ENCODE measurements at places on chromosomes 12 and 14. TPM values are rescaled to one million over a fixed set of nuclear protein-coding genes. Genes with fewer than 3 reads are reported as not detected.

DNA sequence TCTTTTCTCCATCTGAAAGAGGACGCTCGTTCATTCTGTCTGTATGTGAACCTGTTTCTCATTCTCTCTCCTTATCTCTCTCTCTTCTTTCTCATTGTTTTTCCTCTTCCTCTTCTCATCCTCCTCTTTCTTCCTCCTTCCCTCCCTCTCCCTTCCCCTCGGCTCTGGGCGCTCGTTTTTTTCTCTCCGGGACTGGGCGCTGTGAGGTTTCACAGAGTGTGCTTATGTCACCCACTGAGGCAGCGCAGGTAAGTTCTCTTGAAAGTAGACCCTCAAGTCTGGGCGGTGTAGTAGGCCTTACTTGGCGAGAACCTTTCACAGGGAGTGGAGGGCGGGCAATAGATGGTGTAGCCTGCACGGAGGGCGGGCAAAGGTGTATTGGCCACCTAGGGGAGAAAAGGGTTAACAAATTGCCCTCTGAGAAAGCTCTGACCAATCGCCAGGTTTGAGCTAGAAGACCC is 4.5 kb upstream of the SIX1 start:
- no peak for DNase-seq
- peaks cover 12% of the 10 kb centered on the region for H3K4me1 ChIP-seq
- peaks cover 26% of the 10 kb centered on the region for H3K36me3 ChIP-seq
- H3K27ac ChIP-seq: no peak overlapping the region
- H3K27me3 ChIP-seq: peaks cover 56% of the 10 kb centered on the region

- peaks cover 62% of the 10 kb centered on the region for H3K4me1 ChIP-seq
- H3K36me3 ChIP-seq: peaks cover 28% of the 10 kb centered on the region
- peak overlapping the region; percentile 74 for H3K27ac ChIP-seq
- H3K27me3 ChIP-seq: no peaks in the 10 kb centered on the region
- H3K4me3 ChIP-seq: no peak overlapping the region
Observed at GRCh38 chr12:92547420-92547819, 155.4 kb upstream of the PLEKHG7 start.

DNA sequence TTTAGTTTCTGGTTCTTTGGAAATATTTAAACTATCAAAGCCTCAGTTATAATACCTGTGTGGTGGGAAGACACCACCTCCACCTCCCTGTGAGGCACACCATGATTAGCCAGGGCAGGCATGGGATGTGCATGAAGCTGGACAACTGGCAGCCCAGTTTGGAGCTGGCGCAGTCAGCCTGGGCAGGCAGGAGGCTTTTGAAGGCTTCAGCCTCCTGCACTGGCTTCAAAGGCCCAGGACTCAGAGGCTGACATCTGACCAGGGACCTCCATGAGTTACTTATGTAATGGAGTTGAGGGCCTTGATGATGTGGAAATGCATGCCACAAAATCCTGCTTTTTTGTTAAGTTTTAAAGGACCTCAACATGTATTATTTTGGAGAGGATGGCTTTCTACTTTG is 30.3 kb downstream of the C14orf132 start:
- no peak for DNase-seq
- H3K4me3 ChIP-seq: no peak overlapping the region
- peaks cover 35% of the 10 kb centered on the region for H3K27me3 ChIP-seq
- no peaks in the 10 kb centered on the region for H3K36me3 ChIP-seq

DNA sequence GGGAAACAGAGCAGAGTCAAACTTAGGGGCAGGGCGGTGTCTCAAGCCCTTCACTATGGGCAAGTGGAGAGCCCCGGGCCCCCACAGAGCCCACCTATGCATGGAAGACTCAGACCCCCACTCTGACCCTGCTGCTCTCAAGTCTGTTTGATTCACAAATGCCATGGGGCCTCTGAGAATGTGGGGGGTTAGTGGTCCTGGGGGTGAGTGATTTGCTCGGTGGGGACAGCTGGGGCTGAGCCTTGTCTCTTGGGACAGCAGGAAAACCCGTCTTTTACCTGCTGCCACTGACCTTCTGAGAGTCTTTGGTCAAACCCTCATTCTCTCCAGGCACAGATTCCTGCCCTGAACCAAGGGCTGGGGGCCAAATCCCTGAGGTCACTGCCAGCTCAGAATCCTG is 201.0 kb upstream of the RTL1 start:
- H3K4me3 ChIP-seq: no peak overlapping the region
- no peak overlapping the region for H3K27ac ChIP-seq
- H3K4me1 ChIP-seq: no peaks in the 10 kb centered on the region
- no peaks in the 10 kb centered on the region for H3K27me3 ChIP-seq
- no peak for DNase-seq
- H3K36me3 ChIP-seq: no peaks in the 10 kb centered on the region

SLC16A7 gene
- total RNA-seq: 51.3 TPM

PTCSC3 gene
- total RNA-seq: not detected

PIANP gene
- total RNA-seq: not detected

DNA sequence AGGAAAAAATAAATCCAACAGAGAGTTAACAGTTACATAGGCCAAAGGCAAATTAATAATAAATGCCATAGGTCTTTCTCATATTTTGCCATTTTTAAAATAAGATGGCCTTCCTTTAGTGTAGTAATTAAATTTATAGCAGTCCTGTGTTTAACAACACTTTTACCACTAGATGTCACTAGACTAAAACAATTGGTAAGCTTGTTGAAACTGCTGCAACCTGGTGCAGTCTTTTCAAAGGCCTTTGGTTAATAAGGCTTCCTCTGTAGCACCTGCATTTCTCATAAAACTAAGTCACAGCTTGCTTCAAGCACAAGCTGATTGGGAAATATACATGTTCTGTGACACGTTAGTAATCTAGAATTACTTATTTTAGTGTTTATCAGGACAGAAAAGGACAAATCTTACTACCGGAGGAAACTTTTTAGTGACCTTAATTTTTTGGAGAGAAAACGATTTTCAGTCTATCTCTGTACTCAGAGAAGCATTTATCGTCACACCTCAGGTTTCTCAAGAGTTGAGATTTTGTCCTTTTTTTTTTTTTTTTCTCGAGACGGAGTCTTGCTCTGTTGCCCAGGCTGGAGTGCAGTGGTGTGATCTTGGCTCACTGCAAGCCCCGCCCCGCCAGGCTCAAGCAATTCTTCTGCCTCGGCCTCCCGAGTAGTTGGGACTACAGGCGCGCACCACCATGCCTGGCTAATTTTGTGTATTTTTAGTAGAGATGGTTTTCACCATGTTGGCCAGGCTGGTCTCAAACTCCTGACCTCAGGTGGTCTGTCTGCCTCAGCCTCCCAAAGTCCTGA is 20.0 kb downstream of the BORCS5 start:
- H3K27ac ChIP-seq: no peak overlapping the region
- H3K4me3 ChIP-seq: no peak overlapping the region
- peaks cover 4% of the 10 kb centered on the region for H3K36me3 ChIP-seq

GRCh38 chr12:45907955-45908354 is 82.4 kb downstream of the SCAF11 start:
- no peaks in the 10 kb centered on the region for H3K27me3 ChIP-seq
- H3K27ac ChIP-seq: no peak overlapping the region
- DNase-seq: no peak

GRCh38 chr12:112879191-112879705 is 27.5 kb upstream of the OAS1 start:
- peaks cover 100% of the 10 kb centered on the region for H3K27me3 ChIP-seq
- no peak overlapping the region for H3K27ac ChIP-seq
- H3K4me3 ChIP-seq: no peak overlapping the region
- DNase-seq: no peak
- no peaks in the 10 kb centered on the region for H3K36me3 ChIP-seq

- no peak overlapping the region for H3K4me3 ChIP-seq
- DNase-seq: no peak
- no peaks in the 10 kb centered on the region for H3K4me1 ChIP-seq
- H3K27ac ChIP-seq: no peak overlapping the region
- H3K36me3 ChIP-seq: no peaks in the 10 kb centered on the region
- H3K27me3 ChIP-seq: no peaks in the 10 kb centered on the region
Observed at GRCh38 chr14:80862983-80863382, 78.6 kb downstream of the CEP128 start.

DNA sequence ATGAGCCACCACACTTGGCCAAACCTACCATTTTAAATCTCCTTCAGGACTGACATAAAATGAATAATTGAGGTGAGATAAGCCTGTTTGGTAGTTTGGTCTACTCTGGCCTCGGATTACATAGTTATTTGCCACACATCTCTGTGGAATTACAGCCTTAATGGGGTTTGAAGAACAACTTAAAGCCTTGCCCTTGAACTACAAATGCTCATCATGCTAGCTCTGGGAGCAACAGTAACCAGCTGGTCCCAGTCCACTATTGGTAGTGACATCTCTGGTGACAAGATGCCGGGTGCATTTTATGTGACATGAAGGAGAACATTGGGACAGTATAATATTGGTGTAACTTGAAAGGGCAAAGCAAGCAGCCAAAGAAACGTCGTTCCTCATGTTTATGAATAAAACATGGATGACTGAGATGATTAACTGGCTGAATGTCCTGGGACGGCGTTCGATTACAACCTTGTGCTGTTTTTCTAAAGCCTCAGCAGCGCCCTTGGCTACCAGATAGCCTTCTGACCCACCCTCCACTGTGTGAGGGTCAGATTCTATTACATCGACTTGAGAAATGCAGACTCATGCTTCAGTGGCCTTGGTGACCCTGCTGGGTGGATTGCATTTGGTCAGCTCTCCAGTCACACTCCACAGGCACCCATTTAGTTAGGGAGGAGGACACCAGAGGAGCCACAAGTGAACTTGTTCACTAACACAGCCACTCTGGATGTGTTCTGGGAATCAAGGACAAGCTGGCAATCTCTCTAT is 41.5 kb downstream of the BEST3 start:
- H3K36me3 ChIP-seq: no peaks in the 10 kb centered on the region
- DNase-seq: no peak
- H3K27me3 ChIP-seq: peaks cover 7% of the 10 kb centered on the region
- no peaks in the 10 kb centered on the region for H3K4me1 ChIP-seq

GRCh38 chr14:91055016-91055415 is 5.4 kb downstream of the RPS6KA5 start:
- no peaks in the 10 kb centered on the region for H3K36me3 ChIP-seq
- H3K27ac ChIP-seq: no peak overlapping the region
- no peak for DNase-seq
- no peaks in the 10 kb centered on the region for H3K4me1 ChIP-seq
- no peaks in the 10 kb centered on the region for H3K27me3 ChIP-seq

SCARB1 gene
- total RNA-seq: 51.6 TPM

- no peak overlapping the region for H3K27ac ChIP-seq
- DNase-seq: no peak
- no peaks in the 10 kb centered on the region for H3K4me1 ChIP-seq
- H3K27me3 ChIP-seq: no peaks in the 10 kb centered on the region
- no peaks in the 10 kb centered on the region for H3K36me3 ChIP-seq
Observed at GRCh38 chr12:1185460-1186182, 194.6 kb downstream of the ERC1 start.

DNA sequence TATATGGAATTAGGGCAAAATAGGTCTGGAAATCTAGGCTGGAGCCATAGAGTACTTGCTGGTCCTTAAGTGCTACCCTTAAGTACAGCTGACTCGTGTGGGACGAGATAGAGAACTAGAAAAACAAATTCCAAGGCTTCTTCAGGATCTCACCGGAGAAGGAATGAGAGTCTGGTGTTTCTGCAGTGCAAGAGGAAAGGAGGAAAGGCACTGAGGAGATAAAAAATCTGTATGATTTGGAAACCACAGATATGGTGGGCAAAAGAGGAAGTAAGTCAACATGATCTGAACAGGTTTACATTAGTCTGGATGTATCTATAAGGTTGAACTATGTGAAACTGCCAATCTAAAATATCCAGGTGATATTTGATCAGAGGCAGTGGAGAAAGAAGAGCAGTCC is 134.4 kb upstream of the SOX5 start:
- H3K4me3 ChIP-seq: no peak overlapping the region
- no peaks in the 10 kb centered on the region for H3K27me3 ChIP-seq
- H3K27ac ChIP-seq: no peak overlapping the region

SP7 gene
- total RNA-seq: not detected

DNA sequence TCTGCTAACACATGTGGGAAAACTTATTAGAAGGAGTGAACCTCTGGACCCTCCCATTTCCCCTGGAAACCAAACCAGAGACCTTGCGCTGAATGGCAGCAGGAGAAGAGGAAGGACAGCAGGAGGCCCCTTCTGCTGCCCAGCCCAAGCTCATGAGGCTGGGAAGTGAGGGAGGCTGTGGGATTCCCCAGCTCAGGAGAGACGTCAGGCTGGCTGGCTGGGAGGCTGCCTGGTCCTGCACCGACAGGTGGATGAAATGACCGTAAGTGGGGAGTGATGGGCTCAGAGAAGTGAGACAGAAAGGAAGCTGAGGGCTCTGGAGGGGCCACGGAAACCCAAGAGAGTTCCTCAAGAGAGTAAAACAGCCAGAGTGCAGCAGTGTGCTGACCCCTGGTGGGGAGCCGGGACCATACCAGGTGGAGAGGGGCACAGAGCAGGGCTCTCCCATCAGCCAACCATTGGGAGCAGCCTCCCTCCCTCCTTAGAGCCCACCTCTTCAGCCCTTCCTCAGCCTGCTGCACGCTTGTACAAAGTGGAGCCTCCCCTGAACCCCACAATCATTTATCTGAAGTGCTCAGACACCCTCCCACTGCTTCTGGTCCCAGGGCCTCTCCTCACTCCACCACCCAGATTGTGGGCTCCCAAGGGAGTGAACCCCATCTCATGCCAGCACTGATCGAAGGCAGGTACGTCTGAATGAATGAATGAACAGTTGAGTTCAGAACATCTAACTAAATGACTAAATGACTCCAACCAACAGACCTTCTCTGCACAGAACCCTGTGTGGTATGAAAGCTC is 14.0 kb downstream of the TAMALIN start:
- no peak overlapping the region for H3K4me3 ChIP-seq
- no peaks in the 10 kb centered on the region for H3K27me3 ChIP-seq
- H3K36me3 ChIP-seq: peaks cover 17% of the 10 kb centered on the region
- peak; percentile 66 for DNase-seq
- H3K4me1 ChIP-seq: peaks cover 33% of the 10 kb centered on the region
- no peak overlapping the region for H3K27ac ChIP-seq
